Left hindlimb (tissue), 1 donor: ENCODE measurements at places on chromosomes 2 and 18.

DNA sequence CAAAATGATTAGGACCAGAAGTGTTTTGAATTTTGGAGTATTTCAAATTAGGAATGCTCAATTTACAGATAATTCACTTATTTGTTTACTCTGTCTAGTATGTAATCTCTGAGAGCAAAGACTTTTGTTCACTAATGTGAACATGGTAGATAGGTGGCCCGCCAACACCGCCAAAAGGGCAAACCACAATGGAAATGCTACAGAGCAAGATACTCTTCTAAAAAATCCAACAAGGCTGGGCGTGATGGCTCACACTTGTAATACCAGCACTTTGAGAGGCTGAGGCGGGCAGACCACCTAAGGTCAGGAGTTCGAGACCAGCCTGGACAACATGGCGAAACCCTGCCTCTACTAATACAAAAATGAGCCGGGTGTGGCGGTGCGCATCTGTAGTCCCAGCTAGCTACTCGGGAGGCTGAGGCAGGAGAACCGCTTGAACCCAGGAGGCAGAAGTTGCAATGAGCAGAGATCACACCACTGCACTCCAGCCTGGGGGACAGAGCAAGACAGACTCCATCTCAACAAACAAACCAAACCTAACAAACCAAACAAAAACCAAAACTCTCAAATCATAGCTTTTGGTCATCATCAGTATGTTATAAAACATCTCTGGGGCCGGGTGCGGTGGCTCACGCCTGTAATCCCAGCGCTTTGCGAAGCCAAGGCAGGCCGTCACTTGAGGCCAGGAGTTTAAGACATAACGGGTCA is 2.4 kb downstream of the CCT4 start:
- no peak for DNase-seq

DNA sequence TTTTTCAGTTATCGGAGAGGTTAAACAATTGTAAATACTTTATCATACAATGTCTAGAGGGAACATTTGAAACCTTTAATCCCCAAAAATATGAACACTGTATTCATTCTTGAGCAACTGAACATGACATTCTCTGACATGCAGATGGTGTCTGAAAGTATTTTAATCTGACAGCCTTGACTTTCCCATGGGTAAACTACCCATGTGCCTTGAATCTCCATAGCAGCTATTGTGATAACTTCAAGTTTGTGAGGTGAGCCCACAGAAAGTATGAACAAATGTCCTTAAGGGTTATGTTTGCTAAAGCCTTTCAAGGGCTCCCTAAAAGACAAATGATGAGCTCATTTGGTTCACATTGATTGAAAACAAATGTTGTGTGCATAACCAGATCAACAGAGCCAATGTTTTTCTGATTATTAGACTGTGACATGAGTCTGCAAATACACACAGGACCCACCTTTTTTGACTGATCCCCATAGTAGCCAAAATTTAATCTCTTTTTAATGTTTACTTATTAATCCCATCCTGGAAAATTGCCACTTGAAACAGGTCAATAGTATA is 1326.0 kb downstream of the LRP1B start:
- DNase-seq: no peak

DNA sequence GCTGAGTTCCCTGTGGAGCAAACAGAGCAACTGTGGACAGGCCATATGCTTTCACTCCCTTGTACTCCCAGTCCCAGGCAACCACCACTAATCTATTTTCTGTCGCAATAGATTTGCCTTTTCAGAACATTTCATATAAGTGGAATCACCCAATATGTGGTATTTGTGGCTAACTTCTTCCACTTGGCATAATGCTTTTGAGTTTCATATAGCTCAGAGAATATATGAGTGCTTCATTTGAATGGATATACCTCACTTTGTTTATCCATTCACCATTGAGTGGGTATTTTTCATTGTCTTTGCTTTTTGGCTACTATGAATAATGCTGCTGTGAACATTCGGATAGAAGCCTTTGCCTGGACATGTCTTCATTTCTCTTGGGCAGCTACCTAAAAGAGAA is 151.9 kb downstream of the CERS6 start:
- DNase-seq: no peak

- no peak for DNase-seq
Observed at GRCh38 chr18:27845897-27846296, 331.0 kb downstream of the CDH2 start.

- no peak for DNase-seq
Observed at GRCh38 chr2:221448057-221448843, 123.9 kb downstream of the EPHA4 start.

GRCh38 chr2:150376553-150377335 is 110.7 kb downstream of the RND3 start:
- no peak for DNase-seq

DNA sequence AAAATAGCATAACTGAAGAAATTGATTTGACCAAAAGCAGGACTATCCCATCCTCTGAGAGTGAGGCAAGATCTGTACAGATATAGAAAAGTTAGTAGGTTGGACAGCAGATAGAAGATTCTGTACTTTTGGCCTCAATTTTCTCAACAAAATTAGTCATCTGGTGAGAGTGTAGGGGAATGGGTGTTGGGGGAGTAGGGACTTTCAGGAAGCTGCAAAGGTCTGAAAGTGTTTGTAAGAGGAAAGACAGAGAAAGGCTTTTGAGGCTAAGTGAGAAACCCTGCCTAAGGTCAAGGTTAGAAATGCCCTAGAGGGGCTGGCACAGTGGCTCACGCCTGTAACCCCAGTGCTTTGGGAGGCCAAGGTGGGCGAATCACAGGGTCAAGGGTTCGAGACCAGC is 40.3 kb downstream of the DAPL1 start:
- no peak for DNase-seq

- no peak for DNase-seq
Observed at GRCh38 chr18:49228187-49228586, 232.3 kb downstream of the DYM start.

DNA sequence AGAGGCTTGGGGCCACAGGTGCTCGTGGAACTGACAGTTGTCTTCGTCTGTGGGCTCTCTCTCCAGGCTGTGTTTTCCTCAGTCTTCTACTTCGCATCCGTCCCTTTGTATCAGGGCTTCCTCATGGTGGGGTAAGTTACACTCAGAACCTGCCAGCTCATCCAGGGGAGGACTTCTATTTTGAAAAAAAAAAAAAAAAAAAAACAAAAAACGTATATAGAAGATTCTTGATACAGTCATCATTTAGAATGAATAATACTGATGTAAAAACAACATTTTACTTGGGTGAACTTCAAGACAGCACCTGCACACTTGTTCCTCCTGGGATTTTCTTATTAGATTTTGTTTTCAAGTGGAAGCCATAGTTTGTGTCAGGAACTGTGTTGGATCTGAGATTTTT is 47.7 kb upstream of the NFATC1 start:
- no peak for DNase-seq

GRCh38 chr2:163414121-163414520 is 321.7 kb downstream of the FIGN start:
- DNase-seq: no peak

DNA sequence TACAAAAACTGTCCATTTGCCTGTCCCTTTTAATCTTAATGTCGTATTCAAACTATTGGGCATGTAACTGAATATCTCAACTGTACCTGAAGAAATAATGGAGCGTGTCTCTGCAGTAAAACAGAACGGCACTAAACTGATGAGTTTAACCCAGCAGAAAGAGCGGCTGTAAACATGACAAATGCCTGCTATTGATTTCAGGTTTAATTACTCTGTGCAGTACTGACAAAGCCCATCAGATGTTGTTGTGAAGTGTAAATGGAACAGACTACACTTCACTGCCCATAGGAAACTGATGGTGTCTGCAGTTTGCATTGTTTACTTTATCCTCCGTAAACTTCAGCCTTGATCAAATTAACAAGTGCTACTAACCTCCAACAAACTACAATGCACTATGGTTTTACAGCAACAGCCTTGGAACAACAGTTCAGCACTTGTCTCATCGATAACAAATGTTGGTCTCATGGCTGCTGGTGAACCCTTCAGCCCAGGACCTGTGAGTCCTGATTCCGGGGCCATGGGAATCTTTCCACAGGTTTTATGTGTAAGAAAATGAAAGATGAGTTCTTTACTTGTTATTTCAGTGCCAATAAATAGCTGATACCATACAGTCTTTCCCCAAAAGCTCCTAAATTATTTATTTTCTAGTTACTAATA is 316.5 kb downstream of the CCDC178 start:
- no peak for DNase-seq

GRCh38 chr2:228374741-228375140 is 193.3 kb upstream of the SPHKAP start:
- DNase-seq: peak; percentile 62

GRCh38 chr2:106547164-106547903 is 60.2 kb downstream of the CD8B2 start:
- DNase-seq: no peak

DNA sequence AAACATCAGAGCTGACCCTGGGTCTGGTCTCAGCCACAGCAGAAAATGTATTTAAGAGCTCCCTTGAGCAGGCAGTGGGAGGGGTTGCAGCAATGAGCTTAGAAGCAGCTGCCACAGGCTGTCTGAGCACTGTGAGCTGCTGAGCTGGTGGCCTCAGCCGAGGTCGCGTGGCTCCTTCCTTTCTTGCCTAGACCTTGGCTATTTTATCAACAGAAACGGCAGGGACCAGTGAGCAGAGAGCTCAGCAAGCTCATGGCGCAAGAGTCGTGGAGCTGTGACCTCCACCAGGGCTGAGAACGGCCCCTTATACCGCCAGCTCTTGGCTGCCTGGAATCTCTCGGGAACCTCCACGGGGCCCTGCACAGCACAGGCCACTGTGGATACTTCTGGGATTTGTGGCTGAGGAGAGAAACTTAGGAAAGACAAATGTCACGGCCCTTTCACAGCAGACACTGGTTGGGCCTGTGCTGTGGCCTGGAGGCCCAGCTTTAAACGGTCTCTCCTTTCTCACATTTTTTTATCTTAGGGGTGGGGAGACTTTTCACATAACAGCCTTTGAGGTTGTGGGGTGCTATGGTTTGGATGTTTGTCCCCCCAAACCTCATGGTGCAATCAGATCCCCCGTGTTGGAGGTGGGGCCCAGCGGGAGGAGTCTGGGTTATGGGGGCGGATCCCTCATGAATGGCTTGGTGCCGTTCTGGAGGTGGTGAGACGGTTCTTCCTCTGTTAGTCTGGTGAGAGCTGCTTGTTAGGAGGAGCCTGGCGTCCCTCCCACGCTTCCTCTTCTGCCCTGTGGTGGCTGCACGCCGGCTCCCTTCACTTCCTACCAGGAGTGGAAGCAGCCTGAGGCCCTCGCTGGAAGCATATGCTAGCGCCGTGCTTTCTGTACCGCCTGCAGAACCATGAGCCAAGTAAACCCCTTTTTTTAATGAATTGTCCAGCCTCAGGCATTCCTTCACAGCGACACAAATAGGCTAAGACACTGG is 1.7 kb downstream of the ALLC start:
- peak; percentile 36 for DNase-seq

DNA sequence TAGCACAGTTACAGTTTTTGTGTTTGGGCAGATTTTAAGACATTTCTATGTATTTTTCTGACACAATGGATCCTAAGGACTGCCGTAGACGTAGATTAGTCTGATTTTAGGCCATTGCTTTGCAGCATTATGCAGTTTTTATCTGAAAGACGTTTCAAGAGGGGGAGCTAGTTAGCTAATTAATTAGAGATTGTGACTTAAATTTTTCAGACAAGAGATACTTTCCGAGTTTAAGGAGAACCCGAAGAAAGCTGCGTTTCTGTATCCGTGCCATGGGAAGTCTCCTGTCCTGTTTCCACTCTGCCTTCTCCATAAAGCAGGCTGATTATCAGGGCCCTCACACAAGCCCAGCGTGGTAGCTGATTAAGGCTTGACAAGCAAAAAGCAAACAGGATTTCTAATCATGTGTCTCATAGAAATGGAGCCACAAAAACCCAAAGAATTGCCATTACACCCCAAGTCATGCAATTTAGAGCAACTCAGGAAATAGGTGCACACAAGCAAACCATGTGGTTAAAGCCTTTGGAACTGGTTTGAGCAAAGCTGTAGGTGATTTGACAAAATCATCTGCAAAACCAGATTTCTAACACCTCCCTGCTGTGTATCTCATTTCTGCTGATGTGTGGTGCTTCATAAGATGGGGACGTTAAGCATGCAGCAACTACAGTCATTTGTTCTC is 808.1 kb downstream of the RNF144A start:
- DNase-seq: no peak

DNA sequence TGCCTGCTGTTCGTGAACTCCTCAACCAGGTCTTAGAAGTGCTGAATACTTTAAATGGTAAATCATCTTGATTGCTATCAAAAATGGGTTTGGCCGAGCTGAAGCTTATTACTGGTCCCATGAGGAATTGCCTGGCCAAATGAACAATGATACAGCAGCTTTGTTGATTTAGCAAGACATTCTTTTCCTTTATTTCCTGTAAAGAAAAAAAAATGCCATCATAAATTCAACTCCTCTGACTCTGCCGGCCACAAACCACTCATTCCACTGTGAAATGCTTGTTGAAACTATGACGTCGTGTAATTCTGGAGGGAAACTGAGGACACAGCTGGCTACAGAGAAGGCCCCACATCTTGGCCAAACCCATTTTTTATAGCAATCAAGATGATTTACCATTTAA is 74.2 kb upstream of the ID2 start:
- no peak for DNase-seq

DNA sequence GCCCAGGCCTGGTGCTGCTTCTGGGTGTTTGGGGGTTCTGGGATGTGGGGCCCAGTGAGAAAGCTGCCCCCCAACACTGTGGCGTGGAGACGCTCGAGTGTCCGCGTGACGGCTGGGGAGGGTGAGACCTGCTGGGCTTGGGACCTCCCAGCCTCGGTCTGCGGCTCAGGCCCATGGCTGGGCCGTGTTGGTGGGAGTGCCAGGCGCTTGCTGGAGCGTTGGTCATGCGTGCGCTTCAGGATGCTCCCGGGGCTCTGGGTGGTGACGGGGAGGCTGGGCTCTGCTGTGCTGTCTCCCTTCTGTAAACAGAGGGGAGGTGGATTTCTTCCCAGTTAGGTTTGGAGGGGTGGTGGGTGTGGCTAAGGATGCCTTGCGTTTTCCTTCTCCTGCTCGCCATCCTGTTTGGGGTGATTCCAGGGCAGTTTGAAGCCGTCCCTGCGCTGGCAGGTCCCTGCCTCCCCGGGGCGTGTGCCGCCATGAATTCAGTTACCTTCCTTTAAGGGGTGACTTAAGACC is 606 bp downstream of the GAL3ST2 start:
- DNase-seq: no peak

DNA sequence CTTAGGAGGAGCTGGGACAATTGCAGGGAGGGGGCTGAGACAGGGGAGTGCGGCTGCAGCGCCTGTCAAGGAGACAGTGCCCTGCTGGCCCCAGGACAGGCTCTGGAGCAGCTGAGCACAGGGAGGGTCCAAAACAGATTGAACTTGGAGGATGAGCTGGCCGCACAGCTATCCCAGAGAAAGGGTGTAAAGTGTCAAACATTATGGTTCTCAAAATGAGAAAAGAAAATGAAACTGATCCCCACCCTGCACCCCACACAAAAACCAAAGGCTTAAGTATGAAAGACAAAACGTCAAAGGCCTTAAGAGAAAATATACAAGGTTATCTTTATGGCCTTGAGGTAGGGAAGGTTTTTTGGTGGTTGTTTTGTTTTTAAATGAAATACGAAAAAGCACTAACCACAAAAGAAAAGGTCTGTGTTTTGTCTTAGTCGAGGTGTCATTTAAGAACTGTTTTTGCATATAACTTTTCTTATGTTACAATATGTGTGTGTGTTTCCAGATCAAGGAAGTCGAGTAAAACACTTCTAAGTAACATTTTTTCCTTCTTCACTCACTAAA is 111.8 kb downstream of the HDAC4 start:
- no peak for DNase-seq

- DNase-seq: peak; percentile 22
Observed at GRCh38 chr2:120851116-120851773, 115.6 kb downstream of the GLI2 start.

- no peak for DNase-seq
Observed at GRCh38 chr2:225600444-225600843, 200.9 kb downstream of the NYAP2 start.
